ENCODE measurements at places on chromosomes 2 and 18. TPM values are rescaled to one million over a fixed set of nuclear protein-coding genes. Genes with fewer than 3 reads are reported as not detected.
A peak's percentile ranks its signal among the peaks of the same experiment; 100 is the strongest.

DNA sequence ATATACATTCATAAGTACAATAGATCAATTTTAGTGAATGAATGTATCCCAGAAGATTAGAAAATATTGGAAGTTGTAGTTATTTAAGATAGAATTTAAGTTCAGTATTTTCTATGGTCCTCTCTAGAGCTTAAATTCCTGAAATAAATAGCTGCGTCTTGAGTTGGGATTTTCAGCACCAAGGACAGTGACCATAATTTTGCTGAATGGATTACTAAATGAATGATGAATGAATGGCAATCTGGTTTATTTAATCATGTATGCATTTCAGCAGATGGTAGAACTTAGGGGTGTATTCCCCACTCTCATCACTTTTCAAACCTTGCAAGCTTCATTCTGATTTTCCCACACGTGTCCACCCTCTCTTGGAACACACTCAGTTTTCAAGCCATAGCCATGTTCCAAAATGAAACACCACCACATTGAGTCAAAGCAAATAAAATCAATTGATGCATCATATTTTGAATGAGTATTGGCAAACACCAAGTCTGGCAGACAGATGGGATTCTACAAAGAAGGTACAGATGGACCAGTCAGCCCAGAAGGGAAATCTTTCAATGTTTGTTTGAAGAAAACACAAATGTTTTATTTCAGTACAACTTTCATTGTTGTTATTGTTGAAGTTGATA, 362.2 kb upstream of the NXPH2 start:
- H3K27ac ChIP-seq = no peak overlapping the region
- no peak for DNase-seq
- no peak overlapping the region for H3K4me3 ChIP-seq
- H3K36me3 ChIP-seq = no peaks in the 10 kb centered on the region

- no peak overlapping the region for H3K4me3 ChIP-seq
- peaks cover 10% of the 10 kb centered on the region for H3K4me1 ChIP-seq
- H3K27ac ChIP-seq = no peak overlapping the region
- DNase-seq = peak; percentile 32
Measured at GRCh38 chr2:148561389-148561788, 83.2 kb upstream of the EPC2 start.

DNA sequence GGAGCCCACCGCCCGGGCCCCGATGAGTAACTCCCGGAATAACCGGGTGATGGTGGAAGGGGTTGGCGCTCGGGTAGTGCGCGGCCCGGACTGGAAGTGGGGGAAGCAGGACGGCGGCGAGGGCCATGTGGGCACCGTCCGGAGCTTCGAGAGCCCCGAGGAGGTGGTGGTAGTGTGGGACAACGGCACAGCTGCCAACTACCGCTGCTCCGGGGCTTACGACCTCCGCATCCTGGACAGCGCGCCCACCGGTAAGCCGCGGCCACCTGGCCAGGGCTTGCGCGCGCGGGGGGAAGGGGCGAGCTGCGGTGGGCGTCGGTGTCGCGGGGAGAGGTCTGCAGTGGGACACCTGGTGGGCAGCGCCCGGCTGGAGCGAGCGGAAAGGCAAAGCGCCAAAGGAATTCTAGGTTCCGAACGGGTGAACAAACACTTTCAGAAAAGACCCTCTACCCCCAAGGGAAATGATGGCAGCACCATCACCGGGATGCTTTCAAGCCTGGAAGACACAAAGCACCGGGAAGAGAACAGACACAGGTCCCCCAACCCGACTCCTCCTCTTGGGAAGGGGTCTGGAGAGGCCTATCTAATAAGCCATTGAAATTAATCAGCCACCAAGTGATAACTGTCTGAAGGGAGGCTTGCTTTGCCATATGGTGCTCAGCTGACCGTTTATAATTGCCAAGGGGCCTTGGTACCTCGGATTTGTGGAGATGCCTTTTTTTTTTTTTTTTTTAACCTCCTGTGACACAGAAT, 1.1 kb downstream of the MIB1 start:
- peaks cover 7% of the 10 kb centered on the region for H3K4me1 ChIP-seq
- DNase-seq = peak; percentile 49
- peak overlapping the region; percentile 99 for H3K27ac ChIP-seq

- no peak for DNase-seq
- H3K36me3 ChIP-seq = no peaks in the 10 kb centered on the region
- H3K4me3 ChIP-seq = no peak overlapping the region
- H3K4me1 ChIP-seq = no peaks in the 10 kb centered on the region
Measured at GRCh38 chr18:56382541-56382940, 255.9 kb downstream of the TXNL1 start.

The CFAP65 gene
- total RNA-seq = 16.5 TPM

GRCh38 chr2:61443342-61444041, 27.4 kb downstream of the USP34 start:
- H3K27ac ChIP-seq = no peak overlapping the region
- no peaks in the 10 kb centered on the region for H3K27me3 ChIP-seq
- no peak for DNase-seq
- no peak overlapping the region for H3K4me3 ChIP-seq
- no peaks in the 10 kb centered on the region for H3K36me3 ChIP-seq

The CACNB4 gene
- total RNA-seq = 10.9 TPM

The AKAIN1 gene
- total RNA-seq = not detected

The TMEM178A gene
- 2.5 TPM for total RNA-seq

DNA sequence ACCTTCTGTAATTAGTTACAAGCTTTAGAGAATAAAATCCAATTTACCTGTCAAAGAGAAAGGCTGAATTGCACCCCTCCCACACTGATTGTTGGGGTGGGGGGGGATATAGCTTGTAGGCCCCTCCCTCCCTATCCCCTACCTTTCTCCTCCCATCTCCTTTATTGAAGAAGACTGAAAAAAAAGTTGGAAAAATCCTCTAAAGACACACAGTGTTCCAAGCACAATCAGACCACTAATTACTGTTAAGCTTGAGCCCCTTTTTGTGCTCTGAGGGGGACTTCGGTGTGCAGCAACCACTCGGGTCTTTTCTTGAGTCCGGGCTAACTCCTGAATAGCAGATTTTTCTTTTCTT, 43.0 kb upstream of the FZD5 start:
- H3K4me3 ChIP-seq = no peak overlapping the region
- peaks cover 10% of the 10 kb centered on the region for H3K4me1 ChIP-seq
- H3K36me3 ChIP-seq = no peaks in the 10 kb centered on the region
- DNase-seq = no peak
- no peaks in the 10 kb centered on the region for H3K27me3 ChIP-seq

The REG1B gene
- total RNA-seq = 4.0 TPM

The CFAP221 gene
- total RNA-seq = 42.4 TPM

The DSC1 gene
- total RNA-seq = 0.09 TPM

DNA sequence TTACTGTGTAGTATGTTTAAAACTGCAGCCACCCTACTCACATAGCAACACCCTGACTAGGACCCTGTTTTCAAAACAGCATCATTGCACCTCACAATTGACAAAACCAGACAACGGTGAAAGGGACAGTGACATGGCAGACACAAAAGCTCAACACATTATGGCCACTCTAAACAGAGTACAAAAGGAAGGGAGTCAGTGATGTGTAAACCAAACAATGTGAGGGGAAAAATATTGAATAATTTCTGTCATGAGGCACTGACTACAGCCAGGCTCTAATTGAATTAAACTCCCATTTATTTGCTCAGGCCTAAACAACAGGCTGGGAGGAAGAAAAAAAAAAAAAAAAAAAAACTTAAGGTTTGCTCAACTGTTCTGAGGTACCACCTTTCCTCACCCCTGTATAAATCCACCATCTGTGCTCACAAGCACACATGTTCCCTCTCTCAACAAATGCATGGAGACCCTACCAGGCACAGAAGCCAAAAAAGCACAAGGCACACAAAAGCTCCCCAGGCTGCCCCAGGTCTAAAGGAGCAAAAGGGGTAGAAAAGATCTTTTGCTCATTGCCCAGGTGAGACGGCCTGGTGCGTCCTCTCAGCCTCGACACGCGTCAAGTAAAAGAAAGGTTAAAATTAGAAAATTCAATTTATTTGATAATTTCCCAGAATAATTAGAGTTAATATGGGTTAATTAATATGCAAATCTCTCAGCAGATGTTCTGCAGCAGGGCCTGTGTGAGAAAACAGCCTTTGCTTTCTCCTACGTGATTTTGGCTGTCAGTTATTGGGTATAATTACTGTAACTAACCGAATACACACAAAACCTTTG, 80.9 kb downstream of the ZEB2 start:
- H3K4me1 ChIP-seq = peaks cover 20% of the 10 kb centered on the region
- no peak overlapping the region for H3K4me3 ChIP-seq
- no peak for DNase-seq
- peaks cover 27% of the 10 kb centered on the region for H3K36me3 ChIP-seq
- H3K27ac ChIP-seq = no peak overlapping the region

GRCh38 chr2:234655706-234656105, 158.8 kb upstream of the ARL4C start:
- no peak overlapping the region for H3K4me3 ChIP-seq
- no peaks in the 10 kb centered on the region for H3K27me3 ChIP-seq
- no peak overlapping the region for H3K27ac ChIP-seq
- DNase-seq = peak; percentile 85

GRCh38 chr2:25421820-25422411, 80.2 kb upstream of the DNMT3A start:
- H3K36me3 ChIP-seq = no peaks in the 10 kb centered on the region
- H3K27ac ChIP-seq = no peak overlapping the region
- no peak for DNase-seq
- H3K4me1 ChIP-seq = no peaks in the 10 kb centered on the region
- H3K4me3 ChIP-seq = no peak overlapping the region
